ENCODE measurements at places on chromosomes 16 and 17. TPM values are rescaled to one million over a fixed set of nuclear protein-coding genes. Genes with fewer than 3 reads are reported as not detected.

DNA sequence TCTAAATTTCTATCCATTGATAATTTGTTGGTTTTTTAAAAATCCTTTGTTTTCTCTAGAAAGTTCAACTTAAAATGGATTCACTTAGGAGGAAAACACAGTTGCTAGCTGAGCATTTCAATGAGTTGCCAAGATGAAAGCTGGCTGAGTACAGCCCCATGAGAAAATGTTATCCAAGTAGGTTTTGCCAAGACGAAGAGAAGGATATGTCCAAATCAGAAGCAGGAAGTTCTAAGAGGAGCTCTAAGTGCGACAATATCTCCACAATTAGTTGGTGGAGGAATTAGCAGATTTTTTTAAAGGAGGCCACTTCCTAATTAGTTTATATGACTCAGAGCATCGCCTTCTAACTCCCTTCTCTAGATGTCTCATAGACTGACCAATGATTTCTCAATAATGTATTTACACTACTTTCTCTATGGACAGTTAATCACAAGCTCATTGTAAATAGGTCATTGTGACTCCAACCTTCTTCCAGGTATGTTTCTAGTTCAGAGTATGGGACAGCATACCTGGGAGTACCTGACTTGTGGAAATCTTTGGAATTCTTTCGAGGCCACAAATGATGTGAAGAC is 873.3 kb upstream of the SOX9 start:
- DNase-seq = no peak

- DNase-seq = no peak
Observed at GRCh38 chr16:88349903-88350900, 32.6 kb upstream of the ZNF469 start.

DNA sequence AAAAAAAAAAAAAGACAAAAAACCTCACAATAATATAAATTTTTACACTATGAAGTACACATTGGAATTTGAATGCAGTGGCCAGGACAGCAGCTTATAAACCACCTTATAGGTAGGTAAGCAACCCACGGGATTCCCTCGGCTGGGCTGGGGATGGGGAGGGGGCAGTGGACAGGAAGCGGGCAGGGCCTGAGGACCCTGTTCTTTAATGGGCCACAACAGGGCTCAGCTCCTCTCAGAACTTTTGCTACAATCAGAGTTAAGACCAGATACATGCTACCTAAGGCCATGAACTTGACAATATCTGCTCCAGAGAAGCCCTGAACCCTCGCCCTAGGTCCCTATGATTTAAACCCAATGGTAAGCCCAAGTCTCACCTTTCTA is 25.1 kb downstream of the STAT5A start:
- no peak for DNase-seq

- no peak for DNase-seq
Observed at GRCh38 chr17:71922439-71922838, 198.4 kb upstream of the SOX9 start.

GRCh38 chr17:19387921-19388521 is 1.0 kb upstream of the MFAP4 start:
- no peak for DNase-seq

C17orf107 gene
- 30.5 TPM for total RNA-seq

GRCh38 chr16:1050516-1050915 is 22.0 kb upstream of the SSTR5 start:
- DNase-seq = no peak

DNA sequence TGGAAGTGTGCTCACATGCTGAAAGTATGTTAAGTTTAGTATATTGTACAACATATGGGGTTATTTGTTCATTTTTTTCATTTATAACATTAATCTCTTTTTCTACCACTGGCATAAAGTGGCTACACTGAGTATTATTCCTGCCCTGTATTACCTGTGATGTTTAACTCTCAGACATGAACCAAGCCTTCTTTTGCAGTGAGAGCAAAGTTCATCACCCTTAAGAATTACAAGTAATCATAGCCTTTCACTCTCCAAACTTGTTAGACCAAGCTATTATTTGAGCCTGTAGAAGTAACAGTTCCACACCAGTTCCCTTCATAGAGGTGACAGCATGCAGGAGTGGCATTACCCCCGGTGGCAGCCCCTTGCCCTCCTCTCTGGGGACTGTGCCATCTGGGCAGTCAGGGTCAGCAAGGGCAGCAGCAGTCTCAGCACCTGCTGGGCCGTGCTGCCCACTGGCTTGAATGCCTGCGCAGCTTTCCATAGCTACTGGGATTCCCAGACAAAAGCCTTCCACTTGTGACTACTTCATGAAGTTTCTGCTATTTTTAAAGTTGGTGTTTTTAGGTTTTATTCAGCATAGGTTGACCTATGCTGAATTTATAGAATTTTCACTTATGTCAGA is 71.3 kb downstream of the TMC6 start:
- DNase-seq = no peak

NPIPA8 gene
- total RNA-seq = 46.8 TPM

- DNase-seq = no peak
Observed at GRCh38 chr17:5854871-5855554, 215.2 kb upstream of the WSCD1 start.

GNG13 gene
- total RNA-seq = not detected

DNA sequence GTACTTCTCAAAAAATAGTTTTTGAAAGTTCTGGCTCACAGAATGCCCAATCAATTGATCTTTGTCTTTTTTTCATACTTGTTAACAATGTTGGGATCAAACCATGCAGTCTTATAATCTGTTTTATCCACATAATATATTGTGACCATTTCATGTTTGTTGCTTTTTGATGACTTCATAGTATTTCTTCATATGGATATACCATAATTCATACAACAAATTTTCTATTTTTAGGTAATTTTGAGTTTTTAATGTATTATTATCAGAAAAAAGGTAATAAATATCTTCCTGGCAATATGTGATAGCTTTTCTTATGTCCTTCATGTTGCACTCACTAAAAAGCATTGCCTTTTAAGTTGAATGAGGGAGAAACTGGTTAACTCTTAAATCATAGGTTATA is 44.8 kb downstream of the TBC1D26 start:
- DNase-seq = no peak

GCGR gene
- not detected for total RNA-seq

DNA sequence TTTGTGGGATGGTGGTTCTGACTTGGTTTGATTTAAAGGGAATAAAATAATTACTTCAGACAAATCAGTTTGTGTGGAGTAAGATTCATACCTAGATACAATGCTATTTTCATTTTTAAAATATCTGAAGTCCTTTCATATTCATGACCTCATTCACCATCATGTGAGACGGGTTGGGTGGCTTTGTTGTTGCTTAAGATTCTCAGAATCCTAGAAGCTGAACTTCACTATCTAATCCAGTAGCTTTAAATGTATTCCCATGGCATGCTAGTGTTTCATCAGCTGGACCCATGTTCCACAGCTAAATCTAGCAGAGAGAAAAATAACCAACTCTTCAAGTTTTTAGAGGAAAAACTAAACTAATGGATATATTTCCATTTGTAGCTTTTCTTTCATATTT is 2.7 kb upstream of the AMFR start:
- no peak for DNase-seq

- no peak for DNase-seq
Observed at GRCh38 chr16:54446639-54447038, 160.1 kb upstream of the IRX3 start.

GRCh38 chr17:21223086-21223485 is 9.1 kb upstream of the TMEM11 start:
- DNase-seq = no peak

MEOX1 gene
- total RNA-seq = 0.50 TPM

DNA sequence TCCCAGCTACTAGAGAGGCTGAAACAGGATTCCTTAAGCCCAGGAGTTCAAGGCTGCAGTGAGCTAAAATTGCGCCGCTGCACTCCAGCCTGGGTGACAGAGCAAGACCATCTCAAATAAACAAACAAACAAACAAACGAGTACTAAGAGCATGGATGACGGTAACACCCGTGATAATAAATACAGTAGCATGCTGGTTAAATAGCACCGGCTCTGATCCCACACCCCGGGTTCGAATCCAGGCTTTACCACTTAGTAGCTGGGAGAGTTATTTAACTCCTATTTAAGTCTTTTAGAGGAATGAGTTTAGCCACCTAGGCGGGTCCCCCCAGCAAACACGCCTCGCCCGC is 301 bp upstream of the METTL22 start:
- DNase-seq = no peak

GRCh38 chr17:4733073-4733531 is 1.9 kb downstream of the MED11 start:
- DNase-seq = no peak

KRT23 gene
- total RNA-seq = not detected

- no peak for DNase-seq
Observed at GRCh38 chr17:6555331-6556120, 829 bp downstream of the PITPNM3 start.

GRCh38 chr16:68272507-68273209 is 8.3 kb downstream of the SLC7A6 start:
- peak; percentile 71 for DNase-seq

UNC45B gene
- 0.20 TPM for total RNA-seq

GRCh38 chr17:54009502-54009901 is 186.8 kb downstream of the KIF2B start:
- no peak for DNase-seq

PPY gene
- not detected for total RNA-seq

TELO2 gene
- 30.8 TPM for total RNA-seq

MT1B gene
- total RNA-seq = not detected

DNA sequence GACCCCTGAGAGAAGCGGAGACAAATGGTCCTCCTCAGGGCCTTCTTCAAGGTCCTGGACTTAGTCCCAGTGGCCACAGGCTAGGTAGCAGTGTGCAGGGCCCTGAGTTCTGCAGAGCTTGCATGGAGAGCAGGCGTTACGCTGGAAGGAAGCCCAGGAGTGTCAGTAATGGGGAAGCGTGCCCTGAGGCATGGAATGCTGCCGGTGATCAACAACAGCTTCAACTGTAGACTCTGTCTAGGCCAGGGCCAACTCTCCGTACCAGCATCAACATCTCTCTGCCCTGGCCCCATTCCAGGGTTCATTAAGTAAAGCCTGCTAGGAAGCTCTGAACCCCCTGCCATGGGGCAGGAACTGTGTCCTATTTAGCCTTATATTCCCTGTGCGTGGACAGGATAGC is 568 bp upstream of the TNK1 start:
- DNase-seq = no peak

ZNF598 gene
- 39.7 TPM for total RNA-seq

DNA sequence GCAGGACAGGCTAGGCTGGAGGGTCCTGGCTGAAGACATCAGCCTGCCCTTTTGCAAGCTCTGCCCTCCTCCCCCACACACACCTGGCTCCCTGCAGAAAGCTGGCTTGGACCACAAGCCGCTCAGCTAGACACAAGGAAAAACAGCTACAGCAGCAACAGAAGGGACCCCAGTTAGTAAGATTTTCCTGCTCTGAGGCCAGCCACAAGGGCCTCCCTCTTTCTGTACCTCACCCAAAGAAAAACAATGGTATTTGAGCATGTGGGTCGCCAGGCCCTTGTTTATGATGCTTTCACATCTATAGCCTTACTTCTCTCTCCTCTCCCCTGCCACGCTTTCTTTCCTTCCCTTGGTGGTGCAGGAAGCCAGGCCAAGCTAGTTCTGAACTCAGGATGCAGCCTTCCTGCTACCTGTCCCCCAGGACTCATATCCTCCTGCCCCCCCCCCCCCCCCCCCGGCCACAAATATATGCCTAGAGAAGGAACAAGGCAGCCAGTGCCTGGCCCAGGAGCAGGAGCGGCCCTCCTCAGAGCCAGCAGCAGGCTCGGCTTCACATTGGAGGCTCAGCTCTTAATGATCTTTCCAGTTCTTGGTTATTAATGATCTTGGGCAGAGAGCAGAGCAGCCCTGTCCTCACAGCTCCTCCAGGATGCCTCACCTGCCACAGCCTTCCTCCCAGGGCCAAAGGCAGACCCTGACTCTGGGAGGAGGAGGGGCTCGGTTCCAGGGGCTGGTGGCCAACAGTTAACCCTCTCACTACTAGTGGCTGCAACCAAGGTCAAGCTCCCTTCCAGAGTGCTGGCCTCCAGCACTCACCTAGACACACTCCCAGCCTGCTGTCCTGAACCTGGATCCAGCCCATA is 19.5 kb downstream of the GRIN2C start:
- no peak for DNase-seq

DNA sequence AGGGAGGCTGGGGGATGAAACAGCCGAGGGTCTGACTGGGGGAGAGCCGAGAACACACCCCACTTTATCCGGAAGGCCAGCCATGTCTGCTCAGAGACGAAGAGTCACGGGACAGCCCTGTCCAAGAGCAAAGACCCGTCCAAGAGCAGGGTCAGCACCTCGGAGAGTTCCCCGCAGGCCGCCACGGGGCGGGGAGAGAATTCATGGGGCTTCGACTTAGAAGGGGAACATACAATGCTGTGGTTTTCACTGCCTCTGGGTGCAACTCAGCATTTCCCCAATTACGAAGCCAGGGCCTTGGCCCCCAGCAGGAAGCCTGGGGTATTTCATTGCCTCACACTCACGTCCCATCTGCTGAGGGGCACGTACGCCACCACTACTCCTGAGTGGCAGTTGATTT is 59.3 kb downstream of the JPH3 start:
- DNase-seq = peak; percentile 10

NSF gene
- total RNA-seq = 17.7 TPM

- no peak for DNase-seq
Observed at GRCh38 chr16:53043428-53043831, 9.3 kb downstream of the CHD9NB start.

- DNase-seq = no peak
Observed at GRCh38 chr16:66568355-66568754, 2.1 kb downstream of the CMTM1 start.

DNA sequence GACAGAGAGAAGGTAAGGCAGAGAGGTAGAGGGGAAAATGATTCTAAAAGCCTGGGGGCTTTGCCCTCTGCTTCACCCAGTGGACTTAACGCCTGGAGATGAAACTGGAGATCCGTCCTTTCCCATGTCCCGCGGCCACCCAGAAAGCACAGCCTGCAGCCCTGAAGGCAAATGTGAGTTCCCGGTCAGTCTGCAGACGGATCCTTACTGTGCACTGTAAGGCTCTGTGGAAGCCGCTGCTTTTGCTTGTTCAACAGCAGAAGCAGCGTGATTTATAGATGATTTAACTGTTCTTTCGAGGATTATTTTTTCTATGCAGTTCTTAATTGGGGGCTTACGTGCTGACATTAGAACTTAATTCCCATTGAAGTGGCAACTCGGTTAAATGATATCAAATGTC is 290.4 kb downstream of the FOXL1 start:
- DNase-seq = no peak

DNA sequence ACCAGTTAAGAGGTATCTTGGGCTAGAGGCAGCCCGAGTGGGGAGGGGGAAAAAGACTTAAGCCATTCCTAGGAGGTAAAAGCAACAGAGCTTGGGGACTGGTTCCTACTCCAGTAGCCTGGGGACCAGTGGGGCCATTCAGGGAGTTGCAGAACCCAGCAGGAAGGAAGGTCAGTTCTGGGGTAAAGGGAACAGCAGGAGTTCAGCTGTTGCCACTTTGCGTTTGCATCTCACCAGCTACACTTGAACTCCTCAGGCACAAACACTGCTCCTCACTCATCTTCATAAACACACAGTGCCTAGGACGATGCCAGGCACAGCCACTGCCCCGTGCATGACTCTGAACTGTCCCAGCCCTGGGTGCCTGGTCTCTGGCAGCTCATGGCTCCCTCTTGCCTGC is 4.0 kb downstream of the HAP1 start:
- no peak for DNase-seq

TRIM47 gene
- total RNA-seq = 2.8 TPM

RAMP2 gene
- total RNA-seq = not detected
